ENCODE measurements at places on chromosomes 1 and 21.

DNA sequence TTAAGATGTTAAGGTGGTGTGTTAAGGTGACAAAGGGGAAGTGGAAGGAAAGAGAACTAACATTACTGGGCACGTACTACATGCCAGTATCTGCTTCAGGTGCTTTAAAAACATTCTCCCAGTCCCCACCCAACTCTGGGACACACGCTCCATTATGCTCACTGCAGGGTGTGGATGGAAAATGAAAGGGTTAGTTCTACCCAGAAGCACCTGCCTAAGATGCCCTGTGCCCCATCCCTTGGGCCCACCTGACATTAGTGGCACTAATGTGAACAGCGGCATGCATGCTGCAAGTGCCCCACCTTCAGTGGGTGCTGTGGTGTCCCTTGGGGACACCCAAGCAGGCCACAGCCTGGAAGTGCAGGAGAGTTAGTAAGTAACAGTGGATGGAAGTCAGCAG, 82.9 kb upstream of the CXADR start:
- no peak for DNase-seq

DNA sequence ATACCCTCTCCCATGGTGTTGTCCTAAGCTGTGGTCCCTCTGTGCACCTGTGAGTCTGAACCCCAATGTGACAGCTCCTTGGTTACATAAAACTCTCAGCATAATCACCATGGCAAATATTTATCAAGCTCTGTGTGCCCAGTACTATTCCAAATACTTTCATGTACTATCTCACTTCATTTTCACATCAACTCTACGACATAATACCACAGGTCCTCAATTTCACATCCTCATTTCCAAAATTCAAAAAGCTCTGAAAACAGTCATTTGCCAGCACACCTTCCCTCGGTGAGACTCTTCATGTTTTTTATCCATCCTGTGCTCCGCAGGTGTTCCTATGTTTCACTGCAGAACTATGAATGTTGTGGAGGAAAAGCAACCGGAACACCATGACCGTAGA, 12.4 kb upstream of the CREG1 start:
- no peak for DNase-seq

- no peak for DNase-seq
Observed at GRCh38 chr1:239550178-239550577, 163.8 kb downstream of the CHRM3 start.

GRCh38 chr1:152622803-152623202, at the start of gene LCE3A:
Gene LCE3A (minus strand): TSS chr1:152623103. CDS start chr1:152623103, 0 bp downstream.
- DNase-seq, result no peak

GRCh38 chr1:36540056-36540455, 57.3 kb upstream of the CSF3R start:
- DNase-seq, result no peak

DNA sequence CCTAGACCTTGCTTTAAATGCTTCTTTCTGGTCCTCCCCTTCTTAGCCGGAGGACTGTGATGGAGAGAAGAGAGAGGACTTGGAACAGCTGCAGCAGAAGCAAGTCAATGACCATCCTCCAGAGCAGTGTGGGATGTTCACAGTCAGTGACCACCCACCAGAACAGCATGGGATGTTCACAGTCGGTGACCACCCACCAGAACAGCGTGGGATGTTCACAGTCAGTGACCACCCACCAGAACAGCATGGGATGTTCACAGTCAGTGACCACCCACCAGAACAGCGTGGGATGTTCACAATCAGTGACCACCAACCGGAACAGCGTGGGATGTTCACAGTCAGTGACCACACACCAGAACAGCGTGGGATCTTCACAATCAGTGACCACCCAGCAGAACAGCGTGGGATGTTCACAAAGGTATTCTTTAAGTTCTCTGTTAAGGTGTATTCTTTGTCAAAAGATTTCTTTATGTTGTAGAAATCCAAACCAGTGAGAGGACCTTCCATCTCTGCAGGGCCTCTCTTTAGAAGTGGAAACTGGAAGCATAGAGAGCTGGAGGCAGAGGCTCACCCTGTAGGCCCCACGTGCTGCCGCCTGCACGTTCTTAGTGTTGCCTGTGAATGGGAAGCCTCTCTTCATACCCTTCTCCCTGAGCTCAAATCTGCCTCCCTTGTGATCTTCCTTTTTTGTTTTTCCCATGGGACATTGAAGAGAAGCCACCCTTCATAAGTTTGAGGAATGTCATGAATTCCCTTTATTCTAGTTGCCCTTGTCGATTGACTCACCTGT, 10.6 kb downstream of the PCNT start:
- DNase-seq, result no peak

DNA sequence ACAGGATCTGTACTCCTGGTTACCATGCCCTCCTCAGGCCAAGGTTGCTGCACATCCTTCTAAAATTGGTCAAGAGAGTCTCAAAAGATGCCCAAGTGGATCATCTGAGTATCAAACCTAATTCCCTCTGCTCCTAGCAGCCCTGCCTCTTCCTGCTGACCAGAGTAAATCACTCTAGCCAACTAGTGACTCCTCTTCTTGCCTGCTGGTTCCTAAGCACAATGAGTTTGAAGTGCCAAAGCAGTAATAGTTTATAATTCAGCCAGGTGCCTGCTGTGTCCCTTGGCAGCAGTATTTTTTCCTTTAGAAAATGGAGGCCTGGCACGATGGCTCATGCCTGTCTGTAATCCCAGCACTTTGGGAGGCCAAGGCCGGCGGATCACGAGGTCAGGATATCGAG, 137.9 kb upstream of the CAMK1G start:
- no peak for DNase-seq

All from LNCaP clone FGC (cell line).